Lung (tissue), 17 donors: ENCODE measurements at places on chromosomes 11 and 22. TPM values are rescaled to one million over a fixed set of nuclear protein-coding genes. Genes with fewer than 3 reads are reported as not detected.

DNA sequence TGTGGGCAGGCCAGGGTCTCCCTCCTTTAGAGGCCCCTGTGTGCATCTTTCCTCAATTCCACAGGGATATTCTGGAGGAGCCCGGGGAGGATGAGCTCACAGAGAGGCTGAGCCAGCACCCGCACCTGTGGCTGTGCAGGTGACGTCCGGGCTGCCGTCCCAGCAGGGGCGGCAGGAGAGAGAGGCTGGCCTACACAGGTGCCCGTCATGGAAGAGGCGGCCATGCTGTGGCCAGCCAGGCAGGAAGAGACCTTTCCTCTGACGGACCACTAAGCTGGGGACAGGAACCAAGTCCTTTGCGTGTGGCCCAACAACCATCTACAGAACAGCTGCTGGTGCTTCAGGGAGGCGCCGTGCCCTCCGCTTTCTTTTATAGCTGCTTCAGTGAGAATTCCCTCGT, 39.1 kb downstream of the TPCN2 start:
- DNase-seq: no peak

- no peak for DNase-seq
Observed at GRCh38 chr22:42872821-42873220, 15.7 kb upstream of the ARFGAP3 start.

- DNase-seq: no peak
Observed at GRCh38 chr11:95653099-95653498, 136.5 kb downstream of the FAM76B start.

The ADAMTS15 gene
- 17.6 TPM for total RNA-seq

DNA sequence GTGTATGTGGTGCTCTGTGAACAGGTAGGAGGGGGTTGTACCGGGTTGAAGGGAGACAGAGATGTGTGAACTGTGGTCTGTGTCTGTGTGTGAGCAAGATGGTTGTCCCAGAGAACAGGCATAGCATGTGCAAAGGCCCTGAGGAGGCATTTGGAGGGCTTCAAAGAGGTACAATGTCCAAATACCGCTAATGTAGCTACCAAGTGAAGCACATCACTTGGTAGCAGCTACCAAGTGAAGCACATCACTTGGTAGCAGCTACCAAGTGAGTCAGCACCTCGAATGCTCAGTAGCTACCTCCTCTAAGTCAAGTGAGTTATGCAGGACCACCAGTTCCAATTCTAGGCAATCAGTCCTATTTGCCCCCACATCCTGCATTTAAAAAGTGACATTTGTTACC, 72.4 kb downstream of the KIAA1671 start:
- DNase-seq: no peak

The CCDC81 gene
- total RNA-seq: 10.9 TPM

The EXT2 gene
- total RNA-seq: 51.2 TPM

GRCh38 chr22:29480512-29481264, 670 bp downstream of the NEFH start:
- peak; percentile 83 for DNase-seq

DNA sequence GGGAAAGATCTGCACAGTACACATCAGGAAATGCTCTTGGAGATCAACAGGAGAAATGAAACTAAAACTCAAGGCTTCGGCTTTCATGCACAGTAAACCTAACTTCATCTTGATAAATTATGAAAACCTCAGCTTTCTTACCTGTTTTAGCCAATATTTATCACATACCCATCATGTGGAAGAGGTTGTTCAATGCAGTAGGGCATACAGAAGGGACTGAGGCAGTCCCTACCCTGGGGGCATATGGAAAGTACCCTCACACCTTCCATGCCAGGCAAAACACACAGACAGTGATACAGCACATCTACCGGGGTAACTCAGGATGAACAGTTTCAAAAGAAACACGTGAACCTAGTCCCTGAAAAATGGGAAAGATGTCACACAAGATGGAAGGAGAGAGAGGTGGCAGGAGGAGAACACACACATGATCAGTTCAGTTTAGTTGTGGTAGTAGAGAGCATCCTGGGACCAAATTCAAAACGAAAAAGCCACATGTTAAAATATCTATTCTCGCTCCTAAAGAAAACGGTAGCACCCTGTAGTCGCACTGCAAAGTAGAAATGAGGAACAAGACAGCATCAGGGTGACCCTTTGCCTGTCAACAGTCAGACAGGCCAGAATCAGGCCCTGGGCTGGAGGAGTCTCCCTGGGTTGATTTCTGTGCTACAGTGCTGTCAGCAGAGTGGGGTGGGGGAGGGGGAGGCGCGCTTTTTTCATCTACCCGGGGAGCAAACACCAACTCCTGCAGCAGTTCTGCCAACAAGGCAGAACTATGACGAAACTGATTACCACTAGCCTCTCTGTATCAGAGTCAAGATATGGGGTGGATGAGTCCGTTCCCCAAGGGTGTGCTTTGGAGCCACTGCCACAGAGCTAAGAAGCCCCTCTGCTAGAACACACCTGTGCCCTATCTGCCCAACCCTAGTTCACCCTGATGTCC, 1.3 kb downstream of the HIRA start:
- peak; percentile 58 for DNase-seq

GRCh38 chr22:31646186-31647019, 15.6 kb downstream of the PISD start:
- no peak for DNase-seq
